NCI-H345 (cell line): ENCODE measurements at places on chromosomes 2 and 18.

- DNase-seq = peak; percentile 25
These were observed 128.4 kb downstream of the IKZF2 start for GRCh38 chr2:213022987-213023386.

DNA sequence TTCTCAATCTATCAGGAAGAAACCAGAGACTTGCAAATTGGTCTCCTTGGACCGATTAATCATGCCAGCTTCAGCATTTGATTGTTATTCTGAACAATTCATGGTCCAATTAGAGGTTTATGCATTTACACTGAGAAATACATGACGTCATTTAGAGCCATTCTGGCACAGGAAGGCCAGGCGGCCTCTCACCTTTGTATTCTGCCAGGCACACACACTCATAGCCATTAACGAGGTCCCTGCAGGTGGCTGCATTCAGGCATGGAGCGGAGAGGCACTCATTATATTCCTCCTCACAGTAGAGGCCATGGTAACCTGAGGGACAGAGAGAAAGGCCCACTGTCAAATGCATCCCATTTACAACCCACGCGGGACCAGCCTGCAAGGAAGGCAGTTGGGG, 146.8 kb upstream of the PID1 start:
- peak; percentile 91 for DNase-seq

DNA sequence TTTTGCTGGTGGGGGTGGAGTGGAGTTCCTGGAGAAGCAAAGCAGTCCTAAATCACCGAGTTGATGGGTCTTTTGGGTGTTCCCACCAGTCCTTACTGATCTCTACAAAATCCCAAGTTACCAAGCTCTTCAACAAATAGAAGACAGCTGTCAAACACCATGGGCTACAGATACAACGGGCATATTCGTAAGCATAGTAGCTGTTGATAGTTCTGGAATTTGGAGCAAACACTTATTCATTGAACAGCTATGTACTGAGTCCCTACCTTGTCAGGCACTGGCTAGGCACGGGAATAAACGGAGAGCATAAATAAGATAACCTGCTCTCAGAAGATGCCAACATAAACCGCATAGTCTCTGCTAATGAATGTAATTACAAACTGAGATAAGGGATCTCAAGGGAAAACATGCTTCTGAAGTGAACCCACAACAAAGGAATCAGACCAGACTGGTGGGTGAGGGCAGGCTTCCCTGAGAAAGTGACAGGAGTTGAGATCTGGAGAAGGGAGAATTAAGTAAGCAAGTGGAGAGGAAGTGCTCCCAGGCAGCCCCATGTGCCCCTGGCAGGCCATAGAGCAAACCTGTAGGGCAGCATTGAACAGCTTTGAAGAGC, 947 bp upstream of the ANKRD44 start:
- no peak for DNase-seq

DNA sequence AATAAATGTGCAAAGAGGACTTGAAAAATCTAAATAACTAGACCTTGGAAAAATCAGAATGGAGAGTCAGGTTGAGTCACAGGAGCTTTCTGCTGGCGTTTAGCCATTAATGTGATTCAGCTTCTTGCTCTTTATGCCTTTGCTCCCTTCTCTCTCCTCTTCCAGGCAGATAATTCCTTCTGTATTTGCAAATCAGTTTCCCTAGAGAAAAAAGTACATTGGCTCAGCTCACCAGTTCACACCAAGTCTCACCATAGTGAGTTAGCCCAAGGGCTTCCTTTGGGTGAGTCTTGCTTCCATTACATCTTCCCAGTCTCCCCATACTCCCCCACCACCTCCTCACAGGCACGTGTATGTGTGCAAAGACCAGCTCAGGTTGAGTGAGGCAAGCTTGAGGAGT, 73.6 kb downstream of the CYBRD1 start:
- no peak for DNase-seq

DNA sequence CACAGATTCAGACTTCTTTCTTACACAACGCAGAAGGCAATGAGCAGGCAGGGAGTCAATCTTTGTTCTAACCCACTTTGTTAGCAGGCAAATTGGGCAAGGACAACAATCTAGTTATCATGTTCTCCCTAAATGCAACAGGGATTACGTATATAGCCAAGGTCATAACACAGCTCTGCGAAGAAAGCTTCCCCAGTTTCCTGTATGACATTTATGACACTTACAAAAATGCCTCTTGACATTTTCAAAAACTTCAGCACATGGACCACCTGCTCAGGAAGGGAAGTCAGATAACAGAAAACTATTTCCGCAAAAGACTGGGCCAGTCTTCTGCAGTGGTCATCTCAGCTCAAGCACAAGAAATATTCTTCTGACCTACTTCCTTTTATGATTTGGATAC, 106.1 kb downstream of the IRS1 start:
- DNase-seq = no peak

DNA sequence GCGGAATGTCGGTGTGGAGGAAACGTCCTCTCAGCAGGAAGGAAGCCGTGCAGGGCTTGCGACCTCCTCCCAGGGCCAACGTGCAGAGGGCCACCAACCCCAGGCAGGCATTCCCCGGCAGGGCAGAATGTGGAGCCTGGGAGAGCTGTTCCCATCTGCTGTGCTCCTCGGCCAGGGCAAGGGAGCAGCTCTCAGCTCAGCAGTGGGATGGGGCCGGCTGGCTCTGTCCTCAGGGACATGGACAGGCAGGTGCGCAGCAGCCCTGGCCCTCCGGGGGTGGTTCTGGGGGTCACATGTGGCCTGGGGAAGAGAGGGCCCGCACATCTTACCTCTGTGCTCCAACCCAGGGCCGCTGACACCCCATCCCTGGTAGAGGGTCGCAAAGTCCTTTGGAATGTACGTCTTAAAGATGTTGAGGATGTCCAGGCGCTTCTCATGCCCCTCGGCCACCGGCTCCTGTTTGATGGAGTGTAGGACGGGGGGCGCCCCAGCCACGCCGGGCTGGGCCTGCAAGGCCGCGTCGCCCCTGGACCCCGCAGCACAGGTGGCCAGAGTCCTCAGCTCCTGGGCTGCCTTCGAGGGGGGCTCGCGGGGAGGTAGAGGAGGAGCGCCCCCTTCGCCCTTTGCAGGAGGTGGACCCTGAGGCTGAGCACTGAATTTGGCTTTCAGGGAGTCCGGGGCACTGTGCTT, 116.4 kb downstream of the ZNF516 start:
- no peak for DNase-seq

- DNase-seq = peak; percentile 78
These were observed 12.3 kb upstream of the RESP18 start for GRCh38 chr2:219344751-219345430.

DNA sequence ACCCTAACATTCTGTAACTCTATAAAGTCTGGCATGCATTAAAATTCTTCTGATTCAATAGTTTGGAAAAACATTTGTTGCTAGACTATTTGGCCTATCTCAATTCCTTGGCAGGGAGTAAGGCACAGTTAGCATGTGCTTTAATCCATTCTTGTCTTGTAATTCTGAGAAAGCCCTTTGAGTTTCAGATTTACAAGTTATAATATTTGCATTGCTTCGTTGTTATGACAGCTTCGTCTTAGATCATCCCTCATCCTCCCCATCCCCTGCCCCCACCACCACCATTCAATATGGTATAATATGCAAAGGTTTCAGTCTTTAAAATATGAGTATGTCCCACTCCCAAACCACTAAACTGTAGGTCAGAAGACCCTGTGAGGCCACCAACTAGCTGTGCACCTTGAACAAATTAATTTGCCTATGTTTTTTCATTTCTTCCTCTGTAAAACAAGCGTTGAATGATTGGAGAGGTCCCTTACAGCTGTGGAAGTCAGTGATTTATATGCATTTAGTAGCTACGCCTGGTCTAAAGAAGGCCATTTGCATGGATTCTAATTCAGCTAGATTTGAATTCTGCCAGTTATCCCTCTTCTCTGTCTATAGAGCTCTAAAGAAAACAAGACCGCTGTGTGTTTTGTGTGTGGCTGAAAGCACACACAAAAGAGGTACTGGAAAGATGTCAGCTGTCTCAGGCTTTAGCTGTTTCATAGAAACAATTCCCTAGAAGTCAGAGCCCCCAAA, 591 bp downstream of the C2orf80 start:
- DNase-seq = no peak

GRCh38 chr2:12918138-12918834, 201.6 kb downstream of the TRIB2 start:
- DNase-seq = no peak

GRCh38 chr2:191910518-191910917, 63.6 kb upstream of the CAVIN2 start:
- no peak for DNase-seq

DNA sequence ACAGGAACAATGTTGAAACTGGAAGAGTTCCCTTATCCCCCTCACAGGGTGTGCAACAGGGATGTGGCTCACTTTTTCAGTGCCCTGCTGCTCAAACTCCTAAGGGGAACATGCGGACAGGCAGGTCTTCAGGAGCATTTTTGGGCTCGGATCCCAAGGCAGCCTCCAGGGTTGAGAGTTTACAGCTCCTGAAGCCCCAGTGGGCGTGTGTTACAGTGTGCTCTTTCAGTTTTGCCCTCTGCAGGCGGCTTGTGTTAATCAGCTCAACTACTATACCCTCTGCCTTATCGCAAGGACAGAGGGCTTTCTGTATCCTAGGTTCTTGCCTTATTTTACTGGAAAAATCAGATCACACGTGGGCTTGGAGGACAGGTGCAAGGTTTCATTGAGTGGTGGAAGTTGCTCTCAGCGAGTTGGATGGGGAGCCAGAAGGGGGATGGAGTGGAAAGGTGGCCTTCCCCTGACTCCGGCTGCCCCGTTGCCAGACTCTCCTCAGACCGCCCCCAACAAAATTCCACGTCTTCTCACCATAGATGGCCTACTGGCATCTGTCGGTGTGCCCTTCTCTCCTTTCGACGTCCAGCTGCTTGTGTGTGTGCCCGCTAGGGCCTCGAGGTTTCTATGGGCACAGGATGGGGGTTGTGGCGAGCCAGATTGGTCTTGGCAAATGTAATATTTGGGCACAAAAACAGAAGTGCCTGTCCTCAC, 541.9 kb downstream of the TMX3 start:
- DNase-seq = no peak

DNA sequence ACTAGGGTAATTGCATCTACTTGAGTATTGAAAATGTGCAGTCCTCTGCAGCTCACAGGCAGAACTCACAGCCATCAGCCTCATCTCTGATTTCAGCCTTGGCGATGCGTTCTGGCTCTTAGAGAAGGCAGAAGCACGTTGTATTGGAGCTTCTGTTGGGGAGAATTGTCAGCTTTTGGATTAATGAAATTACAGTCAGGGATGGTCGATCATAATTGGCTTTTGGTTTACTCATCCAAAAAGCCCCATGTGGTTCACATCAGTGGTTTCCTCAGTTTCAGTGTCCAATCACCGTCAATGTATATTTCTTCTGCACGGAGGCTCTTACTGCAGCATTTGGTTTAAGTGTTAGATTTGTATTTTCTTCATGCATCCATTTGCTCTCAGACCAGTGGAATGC, 218.5 kb upstream of the SOX11 start:
- no peak for DNase-seq

DNA sequence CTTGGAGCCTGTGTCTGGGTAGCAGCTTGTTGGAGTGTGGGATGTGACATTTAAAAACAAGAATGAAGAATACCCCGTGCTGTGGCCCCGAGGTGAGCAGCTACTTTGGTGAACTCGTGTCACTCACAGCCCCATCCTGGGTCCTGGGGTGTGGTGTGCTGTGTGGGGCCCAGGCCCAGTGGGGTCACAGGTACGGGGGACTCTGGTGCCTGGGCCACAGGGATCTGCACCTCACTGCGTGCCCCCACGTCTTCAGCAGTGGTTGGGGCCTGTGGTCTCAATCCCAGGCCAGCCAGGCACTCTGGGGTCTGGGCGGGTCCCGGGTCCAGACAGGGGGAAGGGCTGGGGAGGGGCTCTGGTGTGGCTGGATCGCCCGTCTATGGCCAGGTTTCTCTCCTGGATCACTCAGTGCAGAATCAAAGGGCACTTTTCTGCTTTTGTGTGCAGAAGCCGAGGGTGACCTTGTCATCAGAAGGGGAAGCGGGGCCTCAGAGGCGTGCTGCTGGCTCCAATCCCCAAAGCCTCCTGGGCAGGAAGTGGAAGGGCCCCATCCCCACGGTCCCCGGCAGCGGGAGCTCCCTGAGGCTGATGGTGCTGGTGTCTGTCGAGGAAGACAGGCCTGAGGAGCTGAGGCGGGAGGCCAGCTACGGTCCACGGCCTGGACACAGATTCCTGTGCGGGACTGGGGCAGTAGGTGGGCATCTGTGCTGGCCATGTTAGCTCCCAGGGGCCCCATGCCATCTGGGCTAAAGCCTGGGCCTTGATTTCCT, 1.4 kb downstream of the GPR35 start:
- no peak for DNase-seq

- DNase-seq = no peak
These were observed 19.4 kb upstream of the ALPI start for GRCh38 chr2:232436381-232437194.

DNA sequence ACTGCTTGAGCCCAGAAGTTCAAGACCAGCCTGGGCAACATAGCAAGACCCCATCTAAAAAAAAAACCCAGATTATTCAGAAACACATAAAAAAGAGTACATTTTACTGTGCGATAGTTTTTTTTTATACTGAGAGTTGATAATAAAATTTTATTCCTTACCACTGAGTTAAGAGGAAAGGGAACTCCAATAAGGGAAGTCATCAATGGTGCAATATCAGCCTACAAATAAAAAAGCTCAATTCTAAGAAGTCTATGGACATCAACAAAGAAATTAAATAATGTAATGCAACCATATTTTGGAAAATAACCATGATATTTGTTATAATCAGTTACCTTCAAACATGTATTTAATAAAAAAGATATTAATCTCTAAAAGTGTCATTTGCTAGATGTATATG, 46.6 kb downstream of the PIGN start:
- DNase-seq = no peak

- no peak for DNase-seq
These were observed 96.5 kb upstream of the BOD1L2 start for GRCh38 chr18:57050310-57050949.

DNA sequence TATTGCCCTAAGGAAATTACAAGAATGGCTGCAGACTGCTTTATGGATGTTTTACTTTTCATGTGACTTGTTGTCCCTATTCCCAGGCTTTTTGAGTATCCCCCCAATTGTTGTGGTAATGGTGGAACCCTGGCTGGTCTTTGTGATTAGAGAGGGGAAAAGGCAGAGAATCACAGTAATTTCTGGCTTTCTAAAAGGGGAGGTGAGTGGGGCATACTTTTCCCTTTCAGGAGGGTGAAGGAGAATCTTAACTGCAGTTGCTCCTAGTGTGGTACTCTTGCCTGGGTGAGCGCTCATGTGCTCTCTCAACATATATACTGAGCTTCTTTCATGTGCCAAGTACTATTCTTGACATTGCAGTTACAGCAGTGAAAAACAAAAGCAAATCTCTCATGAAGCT, 69.3 kb downstream of the ASXL3 start:
- no peak for DNase-seq
